ENCODE measurements at places on chromosomes 7 and 10.

DNA sequence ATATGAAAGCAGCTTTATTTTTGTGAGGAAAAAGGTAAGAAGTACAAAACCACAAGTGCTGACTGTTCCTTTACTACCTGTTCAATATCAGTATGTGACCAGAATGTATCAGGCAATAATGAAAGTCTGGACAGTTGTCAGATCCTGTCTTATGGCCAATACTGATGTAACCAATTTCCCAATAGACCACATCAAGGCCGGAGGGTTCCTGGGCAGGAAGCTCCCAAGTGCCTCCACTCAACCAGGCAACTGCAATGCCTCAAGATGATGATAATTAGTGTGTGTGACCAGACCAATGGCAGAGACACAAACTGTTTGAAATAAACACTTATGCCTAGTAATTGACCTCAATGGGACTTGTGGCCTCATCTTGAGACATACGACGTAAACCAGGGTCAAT, 149.4 kb upstream of the ASAH2 start:
- no peak for DNase-seq

- DNase-seq: no peak
Measured at GRCh38 chr7:150909200-150909995, 57.1 kb downstream of the AOC1 start.

DNA sequence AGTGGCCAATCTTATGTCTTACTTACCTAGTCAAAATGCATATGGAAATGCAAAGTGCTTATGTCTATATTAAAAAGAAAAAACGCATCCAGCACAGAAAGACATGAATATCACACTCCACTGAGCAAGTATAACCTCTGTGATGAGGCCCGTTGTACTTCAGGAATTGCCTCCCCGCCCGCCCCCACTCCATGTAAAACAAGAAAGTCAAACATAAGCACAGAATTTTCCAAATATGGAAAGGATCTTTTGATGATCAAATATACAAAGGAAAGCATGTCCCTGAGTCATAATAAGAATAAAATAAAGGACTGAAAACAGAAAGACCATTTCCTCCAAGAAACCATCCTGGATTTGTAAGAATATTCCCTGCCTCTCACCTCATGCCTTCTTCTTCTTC, 229.1 kb downstream of the BAMBI start:
- peak; percentile 74 for DNase-seq

GRCh38 chr7:15326044-15326644, 235.7 kb downstream of the AGMO start:
- peak; percentile 52 for DNase-seq

DNA sequence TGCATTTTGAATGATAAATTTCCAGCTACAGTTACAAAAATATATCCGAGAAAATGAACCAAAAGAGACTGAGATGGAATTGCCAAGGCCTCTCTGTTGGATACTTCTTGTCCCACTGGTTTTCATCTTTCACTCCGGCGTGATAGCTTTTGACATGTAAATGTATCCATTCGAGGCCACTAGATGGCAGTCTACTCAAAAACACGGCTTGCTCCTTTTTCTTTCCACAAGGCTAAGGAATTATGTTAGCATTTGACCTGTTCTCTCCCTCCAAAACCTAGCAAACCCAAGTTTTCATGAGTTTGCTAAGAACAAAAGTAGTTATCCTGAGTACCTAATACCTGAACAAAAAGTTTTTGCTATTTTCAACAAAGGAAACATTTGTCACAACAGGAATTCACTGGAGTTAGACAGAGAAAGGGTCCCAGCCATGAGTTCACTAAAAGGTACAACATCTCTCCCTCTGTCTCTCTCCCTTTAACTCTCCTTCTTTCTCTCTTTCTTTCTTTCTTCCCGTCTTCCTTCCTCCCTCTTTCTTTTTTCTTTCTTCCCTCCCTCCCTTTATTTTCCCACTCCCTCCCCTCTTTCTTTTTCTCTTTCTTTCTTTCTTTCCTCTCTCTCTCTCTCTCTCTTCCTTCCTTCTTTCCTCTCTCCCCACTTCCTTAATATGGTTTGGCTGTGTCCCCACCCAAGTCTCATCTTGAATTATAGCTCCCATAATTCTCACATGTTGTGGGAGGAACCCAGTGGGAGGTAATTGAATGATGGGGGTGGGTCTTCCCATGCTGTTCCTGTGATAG, 207.9 kb upstream of the MYO3A start:
- DNase-seq: peak; percentile 52

DNA sequence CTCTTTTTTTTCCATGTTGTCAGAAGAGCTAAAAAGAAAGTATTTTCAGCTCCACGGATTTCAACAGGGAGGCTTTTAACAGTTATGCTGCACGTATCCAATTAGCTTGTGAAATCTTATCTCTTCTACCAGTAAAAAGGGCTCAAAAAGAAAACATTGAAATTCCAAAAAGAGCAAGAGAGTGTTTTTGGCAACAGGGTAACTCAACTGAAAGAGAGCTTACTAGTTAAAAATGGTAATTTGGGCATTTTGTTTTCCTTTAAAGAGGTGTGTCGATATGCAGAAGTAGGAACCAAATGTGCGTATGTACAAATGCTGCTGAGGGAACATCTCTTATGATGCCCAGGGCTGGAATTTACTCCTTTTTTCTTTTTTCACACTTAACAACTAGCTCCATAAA, 292.8 kb downstream of the PRKG1 start:
- DNase-seq: no peak

- DNase-seq: no peak
Measured at GRCh38 chr7:135602304-135602703, 44.6 kb downstream of the NUP205 start.

- peak; percentile 92 for DNase-seq
Measured at GRCh38 chr10:98269435-98269912, 1.5 kb upstream of the LOXL4 start.

GRCh38 chr10:72756674-72757385, 64.9 kb downstream of the MCU start:
- DNase-seq: peak; percentile 38

DNA sequence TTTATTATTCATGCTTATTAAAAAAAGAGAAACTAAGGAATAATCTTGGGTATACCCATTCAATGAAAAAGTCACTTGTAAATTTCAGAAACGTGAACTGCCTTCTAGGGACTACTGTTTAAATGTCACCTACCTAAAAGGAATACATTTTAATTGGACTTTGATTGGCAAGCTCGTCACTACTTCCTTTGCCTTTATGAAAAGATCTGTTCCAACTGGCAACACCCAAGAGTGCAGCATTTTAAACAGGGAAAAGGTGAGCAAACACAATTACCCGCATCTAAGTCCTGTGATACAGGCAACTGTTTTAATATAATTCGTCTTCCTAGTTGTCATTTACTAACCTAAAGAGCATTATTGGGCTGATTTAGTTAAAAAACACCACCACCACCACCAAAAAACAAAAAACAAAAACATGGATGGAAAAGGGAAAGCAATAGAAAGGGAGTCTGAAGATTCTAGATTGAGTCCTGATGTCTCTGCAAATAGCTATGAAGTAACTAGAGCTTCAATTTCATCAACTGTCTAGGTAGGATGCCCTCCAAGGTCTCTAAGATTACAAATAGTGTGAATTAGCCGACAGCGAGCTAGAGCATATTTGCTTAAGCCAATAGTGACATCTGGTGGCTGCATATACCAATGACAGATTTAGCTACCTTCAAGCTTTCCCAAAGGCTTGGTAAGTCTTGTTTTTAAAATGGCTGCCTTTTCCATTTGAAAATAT, 33.8 kb upstream of the ICA1 start:
- peak; percentile 72 for DNase-seq

GRCh38 chr10:121268363-121268762, 329.9 kb downstream of the FGFR2 start:
- DNase-seq: no peak

DNA sequence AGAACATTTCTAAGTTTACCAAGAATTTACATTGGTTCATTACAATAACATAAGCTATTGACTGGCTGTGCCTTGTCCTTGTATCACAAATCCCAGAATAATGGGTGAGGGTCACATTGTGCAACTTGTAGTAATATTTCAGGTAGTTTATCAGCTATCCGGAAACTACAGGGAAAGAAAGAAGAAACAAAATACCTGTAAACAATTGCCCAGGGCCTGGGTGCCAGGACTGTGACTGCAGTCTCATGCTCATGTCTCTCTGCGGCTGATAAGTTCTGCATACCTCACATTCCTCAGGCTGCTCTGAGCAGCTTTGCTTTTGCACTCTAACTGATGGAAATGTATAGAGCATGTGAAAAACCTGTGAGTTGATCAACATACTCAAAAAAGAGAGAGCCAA, 131.8 kb upstream of the TRIM24 start:
- DNase-seq: no peak

GRCh38 chr7:55181762-55182161, 162.9 kb downstream of the EGFR start:
- no peak for DNase-seq

DNA sequence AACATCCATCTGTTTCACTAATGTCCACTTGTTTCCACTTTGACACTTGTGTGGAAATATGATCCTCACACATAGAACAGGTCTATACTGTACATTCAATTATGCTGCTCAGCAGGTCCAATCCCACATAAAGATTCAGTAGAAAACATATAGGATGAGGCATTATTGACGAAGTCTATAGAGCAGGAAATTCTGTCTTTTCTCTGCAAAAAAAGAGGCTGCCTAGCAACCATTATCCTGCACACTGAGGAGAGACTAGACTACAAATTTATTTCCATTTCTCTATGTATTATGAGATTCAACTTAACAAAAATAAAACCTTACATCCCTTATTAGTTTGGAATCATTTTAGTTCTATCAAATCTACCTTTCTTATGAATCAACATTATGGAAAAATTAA, 204.6 kb upstream of the POM121L12 start:
- DNase-seq: no peak

DNA sequence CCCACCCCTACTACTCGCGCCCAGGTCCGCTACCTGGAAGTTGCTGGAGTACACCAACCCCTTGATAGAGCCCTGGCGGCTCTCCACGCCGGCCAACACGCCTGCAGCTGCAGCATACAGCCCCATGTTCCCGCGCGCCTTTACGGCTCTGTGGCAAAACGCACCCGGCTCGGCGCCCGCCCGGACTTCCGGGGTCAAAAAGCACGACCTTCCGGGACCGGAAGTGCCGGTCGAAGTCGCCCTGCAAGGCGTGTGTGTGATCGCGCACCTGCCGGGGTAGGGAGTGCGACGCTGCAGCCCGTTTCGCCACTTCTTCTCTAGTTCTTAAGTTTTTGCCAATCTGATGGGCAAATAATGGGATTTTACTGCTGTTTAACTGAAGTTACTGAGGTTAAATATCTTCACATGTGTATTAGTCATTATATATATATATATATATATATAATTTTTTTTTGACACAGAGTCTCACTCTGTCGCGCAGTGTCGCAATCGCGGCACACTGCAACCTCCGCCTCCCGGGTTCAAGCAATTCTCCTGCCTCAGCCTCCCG, at the start of gene NSUN5:
NSUN5 (minus strand) TSS at position 162 of the 550 bp plus-strand sequence; CDS start at position 126, 36 bp downstream.
- peak; percentile 67 for DNase-seq

GRCh38 chr10:77641788-77642397, 4.3 kb upstream of the KCNMA1 start:
- DNase-seq: peak; percentile 83

- DNase-seq: no peak
Measured at GRCh38 chr7:139054101-139054500, 18.3 kb upstream of the ZC3HAV1L start.

DNA sequence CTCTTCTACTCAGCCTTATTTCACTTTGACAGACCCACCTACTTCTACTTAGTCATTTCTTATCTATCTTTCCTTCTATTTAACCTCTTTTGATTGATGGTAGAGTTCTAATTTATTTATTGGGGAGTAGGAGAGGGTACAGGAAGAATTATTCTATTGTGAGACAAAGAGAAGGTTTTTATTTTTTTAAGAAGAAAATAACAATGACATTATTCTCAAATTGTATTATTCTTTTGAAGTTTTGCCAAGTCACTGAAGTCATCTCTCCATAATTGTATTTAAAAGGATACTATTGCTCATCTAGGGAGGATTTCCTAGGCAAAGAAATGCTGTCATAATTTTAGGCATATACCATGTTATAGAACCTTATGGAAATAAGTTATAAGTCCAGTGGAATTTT, 52.7 kb downstream of the ITGB8 start:
- DNase-seq: peak; percentile 1

- no peak for DNase-seq
Measured at GRCh38 chr7:86790383-86790782, 146.7 kb downstream of the GRM3 start.

DNA sequence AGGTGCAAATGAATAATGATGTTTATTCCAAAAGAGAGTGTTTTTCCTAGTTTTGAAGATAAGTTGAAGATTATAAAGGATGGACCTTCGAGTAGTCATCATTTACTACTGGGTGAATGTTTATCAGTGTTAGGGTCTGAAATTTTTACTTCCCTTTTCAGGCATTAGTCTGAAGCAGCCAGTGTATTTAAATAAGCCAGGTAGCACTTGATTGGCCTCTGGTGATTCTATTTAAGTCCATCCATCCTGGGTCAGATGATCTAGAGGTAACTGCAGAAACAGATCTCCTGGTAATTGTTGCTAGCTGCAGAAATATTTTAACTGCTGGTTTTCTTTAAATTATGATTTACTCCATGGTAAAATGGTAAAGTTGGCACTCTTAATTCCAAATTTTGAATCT, 34.1 kb upstream of the AGR2 start:
- DNase-seq: no peak

DNA sequence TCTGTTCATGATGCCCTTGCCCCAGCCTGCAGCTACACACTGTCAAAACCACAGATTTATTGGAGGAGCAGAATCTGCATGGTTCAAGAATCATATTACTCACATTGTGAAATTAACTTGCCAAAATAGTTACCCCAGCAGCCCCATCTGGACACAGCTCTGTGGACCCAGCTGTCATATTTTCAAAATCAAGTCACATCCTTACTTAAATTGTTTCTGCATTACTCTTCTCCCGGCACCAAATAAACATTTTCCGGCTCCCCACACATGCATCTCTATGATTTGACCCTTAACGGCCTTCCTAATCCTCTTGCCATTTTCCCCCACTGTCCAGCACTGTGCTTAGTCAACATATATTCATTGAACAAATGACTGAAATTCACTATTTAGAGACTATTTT, 43.8 kb upstream of the GPR26 start:
- DNase-seq: peak; percentile 7

DNA sequence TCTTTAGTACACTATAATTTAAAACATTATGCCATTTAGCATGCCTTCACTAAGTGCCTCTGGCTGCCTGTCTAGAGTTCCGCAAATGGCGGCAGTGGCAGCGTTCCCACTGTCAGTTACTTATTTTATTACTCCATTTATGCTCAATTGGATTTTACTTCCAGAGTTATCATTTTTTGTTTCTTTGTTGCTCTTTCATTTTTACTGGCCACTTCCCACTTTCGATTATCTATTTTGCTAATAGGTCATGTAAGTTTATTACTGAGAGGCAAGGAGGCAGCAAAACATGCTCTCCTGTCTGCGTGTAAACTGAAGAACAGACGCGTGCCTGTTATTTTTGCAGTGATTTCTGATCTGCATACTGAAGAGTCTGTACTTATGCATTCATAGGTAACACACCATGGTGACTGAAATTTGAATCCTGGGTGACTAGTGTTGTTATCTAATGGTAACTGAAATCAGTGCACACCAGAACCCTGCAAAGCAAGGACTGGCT, 23.1 kb downstream of the KDM7A start:
- DNase-seq: no peak

GRCh38 chr7:94567396-94567795, 57.8 kb downstream of the CASD1 start:
- no peak for DNase-seq

All from fibroblast of skin of back (primary cell).